ENCODE measurements at places on chromosomes 5 and 9. TPM values are rescaled to one million over a fixed set of nuclear protein-coding genes. Genes with fewer than 3 reads are reported as not detected.

PCDHGA10 gene
- 0.21 TPM for total RNA-seq

TEK gene
- total RNA-seq = not detected

FOXD1 gene
- total RNA-seq = 0.09 TPM

FRMD3 gene
- total RNA-seq = 0.30 TPM

ENTREP1 gene
- not detected for total RNA-seq

All from activated CD4-positive, alpha-beta T cell treated with anti-CD3 and anti-CD28 coated beads, Interleukin-2, amount 10 ng/mL, durations not matched to agents 24 days and 14 days (primary cell).